ENCODE measurements at places on chromosomes 2 and 18.

DNA sequence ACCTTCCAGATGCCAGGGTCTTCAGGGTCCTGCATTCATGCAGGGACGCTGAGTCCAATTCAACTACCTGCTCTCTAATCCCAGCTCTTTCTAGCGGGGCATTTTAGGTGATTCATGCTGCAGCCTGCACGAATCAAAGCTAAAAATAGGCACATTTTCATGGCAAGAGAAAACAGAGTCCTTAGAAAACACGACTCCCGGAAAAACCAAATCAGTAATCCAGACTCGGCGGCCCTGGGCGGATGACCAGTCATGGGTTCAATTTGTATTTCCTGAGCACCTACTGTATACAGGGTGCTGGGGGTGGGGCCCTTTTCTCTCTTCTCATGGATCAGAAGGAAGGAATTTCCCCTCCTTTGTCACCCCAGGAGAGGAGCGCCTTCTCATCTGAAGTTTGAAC, 64.4 kb downstream of the LONRF2 start:
- DNase-seq, result no peak

GRCh38 chr18:10329101-10329500, 125.3 kb upstream of the APCDD1 start:
- DNase-seq, result no peak

GRCh38 chr18:61398961-61399705, 65.9 kb downstream of the CDH20 start:
- no peak for DNase-seq

DNA sequence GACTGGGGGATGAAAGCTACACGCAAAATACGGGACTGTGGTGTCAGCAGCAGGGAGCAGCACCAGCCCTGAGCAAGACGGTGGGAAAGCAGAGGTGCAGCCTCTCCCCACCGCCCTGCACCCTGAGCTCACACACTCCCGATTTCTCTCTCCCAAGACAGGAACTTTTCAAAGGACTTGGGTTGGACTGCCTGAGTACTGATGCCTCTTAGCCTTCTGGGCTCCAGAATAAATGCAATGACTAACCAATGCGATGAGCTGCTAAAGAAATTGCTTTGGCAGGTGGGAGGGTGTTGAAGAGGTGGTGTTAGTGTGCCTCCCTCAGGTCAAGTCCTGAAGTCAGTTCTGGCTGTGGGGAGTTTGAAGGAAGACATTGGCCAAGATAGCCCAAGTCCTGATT, 9.6 kb downstream of the TRIM54 start:
- no peak for DNase-seq

DNA sequence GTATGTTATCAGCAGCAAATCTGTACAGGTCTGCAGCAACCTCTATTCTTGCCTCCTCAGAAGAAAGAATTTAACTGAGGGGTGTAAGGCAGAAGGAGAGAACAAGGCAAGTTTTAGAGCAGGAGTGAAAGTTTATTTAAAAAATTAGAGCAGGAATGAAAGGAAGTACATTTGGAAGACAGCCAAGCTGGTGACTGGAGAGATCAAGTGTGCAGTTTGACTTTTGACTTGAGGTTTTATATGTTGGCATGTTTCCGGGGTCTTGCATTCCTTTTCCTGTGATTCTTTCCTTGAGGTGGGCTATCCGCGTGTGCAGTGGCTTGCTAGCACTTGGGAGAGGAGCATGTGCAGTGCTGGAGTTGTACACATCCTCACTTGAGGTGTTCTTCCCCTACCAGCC, 16.5 kb upstream of the CERS6 start:
- DNase-seq, result no peak

DNA sequence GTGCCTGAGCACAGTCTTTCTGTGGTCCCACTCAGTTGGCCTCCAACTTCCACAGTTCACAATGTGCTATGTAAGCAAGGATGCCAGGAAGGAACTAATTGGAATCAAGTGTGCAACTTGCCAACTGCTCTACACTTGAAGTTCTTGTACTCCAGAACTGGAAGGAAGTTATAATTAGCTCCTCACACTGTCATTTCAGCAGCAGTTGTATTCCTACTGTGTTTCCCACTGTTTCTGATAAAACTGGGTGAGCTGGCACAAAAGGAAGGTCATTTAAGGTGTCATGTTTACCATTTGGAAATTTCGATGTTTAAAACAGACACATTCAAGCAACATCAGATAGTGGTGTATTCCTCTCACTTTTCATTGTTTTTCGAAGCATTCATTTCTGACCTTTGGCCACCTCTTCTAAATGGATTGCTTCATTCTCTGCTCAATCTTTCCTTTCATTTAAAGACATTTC, 84.2 kb downstream of the ANTXR1 start:
- DNase-seq, result no peak

GRCh38 chr2:196719110-196719872, 79.8 kb downstream of the CCDC150 start:
- no peak for DNase-seq

DNA sequence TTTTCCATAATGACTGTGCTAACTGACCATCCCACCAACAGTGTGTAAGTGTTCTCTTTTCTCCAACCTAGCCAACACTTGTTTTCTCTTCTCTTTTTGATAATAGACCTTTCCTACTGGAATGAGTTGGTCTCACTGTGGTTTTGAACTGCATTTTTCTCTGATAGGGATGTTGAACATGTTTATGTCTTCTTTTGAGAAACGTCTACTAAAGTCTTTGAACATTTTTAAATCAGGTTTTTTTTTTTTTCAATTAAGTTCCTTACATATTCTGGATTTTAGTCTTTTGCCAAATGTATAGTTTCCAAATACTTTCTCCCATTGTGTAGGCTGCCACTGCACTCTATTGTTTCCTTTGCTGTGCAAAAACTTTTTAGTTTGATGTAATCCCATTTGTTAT, 405.5 kb upstream of the FIGN start:
- DNase-seq, result no peak

- DNase-seq, result no peak
Observed at GRCh38 chr2:216047397-216047796, 34.0 kb upstream of the MREG start.
